ENCODE measurements at places on chromosomes 5 and 9.

GRCh38 chr9:32161209-32161608 lies 223.2 kb upstream of the ACO1 start:
- no peak for DNase-seq

DNA sequence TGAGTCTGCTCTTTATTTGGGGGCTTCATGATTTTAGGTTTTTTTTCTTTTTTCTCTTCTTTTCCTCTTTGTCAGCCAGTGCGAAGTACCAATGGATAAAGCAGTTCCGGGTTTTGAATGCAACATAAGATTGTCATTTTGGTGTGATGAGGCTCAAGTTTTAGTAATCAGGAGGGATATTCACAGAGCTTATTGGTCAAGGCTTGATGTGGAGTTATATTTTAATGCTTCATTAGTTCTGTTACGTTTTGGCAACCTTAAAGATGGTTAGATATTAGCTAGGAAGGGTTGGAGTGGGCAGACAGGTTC lies 1.4 kb downstream of the PIK3R1 start:
- no peak for DNase-seq

- DNase-seq, result no peak
These were observed 36.9 kb downstream of the ACTBL2 start for GRCh38 chr5:57445705-57446037.

DNA sequence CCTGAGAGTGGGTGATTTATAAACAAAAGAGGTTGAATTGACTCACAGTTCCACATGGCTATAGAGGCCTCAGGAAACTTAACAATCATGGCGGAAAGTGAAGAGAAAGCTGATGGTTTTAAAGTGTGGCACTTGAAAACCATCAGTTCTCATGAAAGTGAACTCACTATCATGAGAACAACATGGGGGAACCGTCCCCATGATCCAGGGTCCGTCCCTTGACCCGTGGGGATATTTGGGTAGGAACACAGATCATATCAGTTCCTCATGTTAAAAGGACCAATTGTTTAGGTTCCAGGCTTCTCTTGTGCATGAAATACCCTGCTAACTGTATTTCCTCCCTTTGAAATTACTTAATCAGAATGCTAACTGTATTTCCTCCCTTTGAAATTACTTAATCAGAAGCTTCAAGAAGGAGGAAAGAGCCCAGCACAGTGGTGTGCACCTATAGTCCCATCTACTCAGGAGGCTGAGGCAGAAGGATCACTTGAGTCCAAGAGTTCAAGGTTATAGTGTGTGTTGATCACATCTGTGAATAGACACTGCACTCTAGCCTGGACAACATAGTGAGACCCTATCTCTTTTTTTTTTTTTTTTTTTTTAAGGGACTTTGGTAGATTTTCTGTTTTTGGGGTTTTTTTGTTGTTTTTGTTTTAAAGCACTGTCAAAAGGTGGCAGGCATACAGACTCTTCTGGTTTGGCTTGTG lies 24.8 kb downstream of the TTC1 start:
- no peak for DNase-seq

DNA sequence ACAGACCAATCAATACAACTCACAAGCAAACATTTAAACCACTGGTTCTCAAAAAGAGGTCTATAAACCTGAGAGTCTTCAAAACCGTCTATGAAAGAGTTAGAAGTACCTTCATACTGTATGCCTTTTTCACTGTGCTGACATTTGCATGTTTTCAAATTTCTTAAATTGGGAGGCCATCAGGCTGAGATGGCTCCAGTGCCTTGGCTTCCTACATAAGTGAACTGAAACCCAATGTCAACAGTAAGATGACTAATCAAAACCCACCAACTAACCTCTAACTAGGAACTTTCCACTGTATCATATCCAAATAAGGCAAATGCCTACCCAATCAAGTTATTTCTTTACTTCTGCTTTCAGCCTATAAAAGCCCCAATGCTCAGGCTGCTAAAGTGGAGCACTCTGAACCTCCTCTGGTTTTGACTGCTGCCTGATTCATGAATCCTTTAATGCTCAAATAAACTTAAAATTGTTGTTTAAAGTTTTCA lies 35.1 kb downstream of the FAM13B start:
- no peak for DNase-seq

GRCh38 chr9:23669776-23670175 lies 156.3 kb downstream of the ELAVL2 start:
- no peak for DNase-seq

GRCh38 chr9:6581253-6581652 lies 64.3 kb downstream of the GLDC start:
- no peak for DNase-seq

- DNase-seq, result no peak
These were observed 77.8 kb downstream of the MUSK start for GRCh38 chr9:110746211-110746930.

DNA sequence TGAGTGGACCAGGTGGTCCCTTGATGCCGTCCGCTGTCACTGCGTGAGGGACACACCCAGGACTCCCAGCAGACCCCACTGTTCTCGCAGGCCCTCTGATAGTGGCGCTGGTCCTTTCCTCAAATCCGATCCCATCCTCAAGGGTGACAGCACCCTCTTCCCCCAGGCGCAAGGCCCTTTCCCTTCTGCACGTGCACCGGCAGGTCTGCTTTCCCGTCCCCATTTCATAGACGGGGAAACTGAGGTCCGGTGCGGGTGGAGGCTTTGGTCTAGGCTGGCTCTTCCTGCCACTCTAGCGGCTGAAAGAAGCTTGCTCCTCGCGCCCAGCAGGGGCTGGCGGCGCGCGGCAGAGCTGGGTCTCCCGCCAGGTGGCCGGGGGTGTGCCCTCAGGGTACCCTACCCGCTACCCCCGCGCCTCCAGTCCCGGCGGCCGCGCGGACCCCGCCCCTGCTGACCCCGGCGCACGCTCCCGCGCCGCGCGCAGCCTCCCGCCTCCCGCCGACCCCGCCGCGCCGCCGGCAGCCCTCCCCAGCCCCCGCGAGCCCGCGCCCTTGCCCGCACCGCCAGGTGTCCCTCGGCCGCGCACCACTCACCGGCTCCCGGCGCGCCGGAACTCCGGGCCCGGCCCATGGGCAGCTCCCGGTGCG lies 453 bp downstream of the RASGEF1C start:
- DNase-seq, result no peak

GRCh38 chr5:139543423-139543991 lies 17.6 kb upstream of the UBE2D2 start:
- peak; percentile 22 for DNase-seq

GRCh38 chr5:10695759-10696543 lies 65.1 kb downstream of the DAP start:
- DNase-seq, result no peak

DNA sequence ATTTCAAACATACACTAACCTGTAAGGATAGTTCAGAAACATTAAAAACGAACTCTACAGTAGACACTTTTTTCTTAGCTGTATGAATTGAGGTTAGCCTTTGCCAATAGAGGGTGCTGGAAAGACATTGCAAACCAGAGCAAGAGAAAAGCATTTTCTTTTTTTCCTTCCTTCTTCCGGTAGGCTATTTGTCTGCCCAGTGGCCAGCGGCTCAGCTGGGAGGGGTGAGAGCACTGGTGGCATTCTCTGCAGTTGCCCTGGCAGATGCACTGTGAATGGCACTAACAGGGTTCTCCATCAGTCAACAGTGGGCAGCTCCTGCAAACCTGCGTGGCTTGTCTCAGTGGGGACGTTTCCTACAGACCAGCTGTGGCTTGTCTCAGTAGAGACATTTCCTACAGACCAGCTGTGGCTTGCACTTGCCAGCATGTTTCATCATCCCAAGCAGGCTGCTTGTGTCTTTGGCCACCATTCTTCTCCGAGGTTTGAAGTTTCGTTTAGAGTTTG lies 984.5 kb upstream of the CDH18 start:
- no peak for DNase-seq

GRCh38 chr5:111507276-111507675 lies 5.1 kb downstream of the STARD4 start:
- no peak for DNase-seq

- DNase-seq, result no peak
These were observed 45.1 kb downstream of the SH3GL2 start for GRCh38 chr9:17623965-17624364.

GRCh38 chr5:159944056-159944600 lies 27.8 kb downstream of the ADRA1B start:
- DNase-seq, result no peak

DNA sequence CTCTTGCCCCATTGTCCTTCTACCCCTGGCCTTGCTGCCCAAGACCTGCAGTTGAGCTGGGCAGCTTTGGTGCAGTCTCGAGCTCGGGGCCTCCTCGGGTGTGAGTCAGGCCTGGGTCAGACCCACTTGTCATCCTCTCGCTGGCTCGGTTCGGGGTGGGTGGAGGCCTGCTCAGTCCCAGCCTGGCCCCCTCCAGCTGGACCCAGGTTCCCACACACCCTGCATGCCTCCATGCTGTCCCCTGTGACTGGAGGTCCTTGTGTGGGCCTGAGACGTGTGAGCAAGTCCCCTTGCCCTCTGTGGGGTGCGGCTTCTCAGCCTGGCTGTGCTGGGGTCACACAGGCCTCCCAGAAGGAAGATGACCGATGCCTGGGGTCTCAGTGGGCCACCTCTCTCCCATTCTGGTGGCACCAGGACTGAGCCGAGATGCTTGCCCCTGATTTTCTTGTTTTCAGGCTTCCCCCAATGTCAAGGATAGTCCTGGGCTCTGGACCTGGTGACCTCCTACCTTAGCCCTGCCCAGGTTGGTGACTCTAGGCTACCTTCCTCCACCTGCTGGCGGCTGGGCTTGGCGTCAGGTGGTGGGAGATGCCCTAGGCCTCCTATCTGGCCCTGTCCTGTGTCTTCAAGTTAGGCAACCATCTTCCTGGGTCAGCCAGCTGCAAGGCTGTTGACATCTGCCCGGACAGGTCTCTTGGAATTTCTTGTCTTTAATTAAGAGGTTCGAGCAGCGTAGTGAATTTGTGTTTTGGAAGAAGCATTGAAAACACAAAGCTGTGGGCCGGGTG lies 15.1 kb downstream of the WNK2 start:
- no peak for DNase-seq

DNA sequence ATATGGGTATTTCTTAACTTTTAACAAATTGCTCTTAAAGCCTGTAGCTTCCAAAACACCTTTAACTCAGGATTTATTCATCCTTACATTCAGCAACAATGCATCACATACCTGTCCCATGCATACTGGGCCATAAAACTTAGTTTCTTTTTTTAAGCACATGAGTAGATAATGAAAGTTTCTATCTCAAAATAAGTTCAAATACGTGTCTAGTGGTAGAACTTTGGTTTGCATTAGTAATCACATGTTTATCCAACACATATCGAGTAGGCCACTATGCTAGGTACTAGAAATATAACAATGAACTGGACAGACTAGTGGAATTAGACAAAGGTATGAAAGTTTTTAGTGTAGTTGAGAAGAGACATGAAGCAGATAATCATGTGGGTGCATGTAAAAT lies 99.6 kb downstream of the DOCK2 start:
- DNase-seq, result no peak

GRCh38 chr5:63686938-63687337 lies 275.3 kb downstream of the HTR1A start:
- no peak for DNase-seq

DNA sequence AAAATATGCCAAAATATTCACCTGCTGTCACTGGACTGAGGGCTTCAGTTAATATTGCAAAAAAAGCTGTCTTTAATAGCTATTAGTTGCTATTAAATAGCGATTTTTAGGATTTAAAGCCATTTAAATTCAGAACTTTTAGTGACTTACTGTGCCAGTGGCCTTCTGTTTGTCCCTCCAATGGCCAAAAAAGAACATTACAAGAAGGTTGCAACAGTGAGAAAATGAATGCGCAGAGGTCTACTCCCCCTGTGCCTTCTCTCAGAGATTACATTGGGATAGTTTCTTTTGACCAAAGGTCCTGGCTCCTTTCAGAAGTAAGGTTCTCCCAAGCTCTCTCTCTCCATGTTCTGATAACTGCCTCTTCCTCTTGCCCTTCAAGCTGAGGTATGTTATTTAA lies 930.3 kb upstream of the ARRDC3 start:
- DNase-seq, result no peak

- no peak for DNase-seq
These were observed 73.8 kb downstream of the TRIO start for GRCh38 chr5:14216902-14217301.

DNA sequence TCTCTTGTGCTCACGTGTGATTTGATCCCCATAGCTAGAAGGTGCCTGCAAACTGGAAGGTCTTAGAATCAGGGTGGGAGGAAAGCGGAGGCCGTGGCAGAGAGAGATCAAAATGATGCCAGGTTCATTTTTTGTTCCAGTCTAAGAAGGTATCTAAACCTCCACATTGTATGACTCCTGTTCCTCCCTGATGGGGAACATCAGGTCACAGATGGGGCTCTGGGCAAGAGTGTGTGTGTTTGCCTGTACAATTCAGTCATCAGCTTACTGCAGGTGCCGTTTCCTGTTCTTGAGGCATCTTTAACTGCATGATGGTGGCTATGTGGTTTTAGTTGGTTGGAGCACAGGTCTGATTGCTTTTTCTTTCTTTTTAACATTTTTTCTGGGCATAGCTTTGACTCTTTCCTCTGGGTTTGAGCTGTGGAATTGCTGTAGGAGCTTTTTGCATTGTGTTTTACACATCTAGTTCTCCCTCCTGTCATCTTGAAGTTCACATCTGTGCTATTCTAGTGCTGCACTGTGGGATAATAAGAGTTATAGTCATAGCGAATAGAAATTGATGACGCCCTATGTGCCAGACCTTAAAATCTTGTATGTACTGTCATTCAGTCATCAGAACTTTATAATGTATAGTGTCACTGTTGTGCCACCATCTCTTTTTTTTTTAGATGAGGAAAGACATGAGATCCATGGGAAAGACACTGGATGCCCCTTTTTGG lies 30.8 kb downstream of the ARHGAP26 start:
- DNase-seq, result no peak

DNA sequence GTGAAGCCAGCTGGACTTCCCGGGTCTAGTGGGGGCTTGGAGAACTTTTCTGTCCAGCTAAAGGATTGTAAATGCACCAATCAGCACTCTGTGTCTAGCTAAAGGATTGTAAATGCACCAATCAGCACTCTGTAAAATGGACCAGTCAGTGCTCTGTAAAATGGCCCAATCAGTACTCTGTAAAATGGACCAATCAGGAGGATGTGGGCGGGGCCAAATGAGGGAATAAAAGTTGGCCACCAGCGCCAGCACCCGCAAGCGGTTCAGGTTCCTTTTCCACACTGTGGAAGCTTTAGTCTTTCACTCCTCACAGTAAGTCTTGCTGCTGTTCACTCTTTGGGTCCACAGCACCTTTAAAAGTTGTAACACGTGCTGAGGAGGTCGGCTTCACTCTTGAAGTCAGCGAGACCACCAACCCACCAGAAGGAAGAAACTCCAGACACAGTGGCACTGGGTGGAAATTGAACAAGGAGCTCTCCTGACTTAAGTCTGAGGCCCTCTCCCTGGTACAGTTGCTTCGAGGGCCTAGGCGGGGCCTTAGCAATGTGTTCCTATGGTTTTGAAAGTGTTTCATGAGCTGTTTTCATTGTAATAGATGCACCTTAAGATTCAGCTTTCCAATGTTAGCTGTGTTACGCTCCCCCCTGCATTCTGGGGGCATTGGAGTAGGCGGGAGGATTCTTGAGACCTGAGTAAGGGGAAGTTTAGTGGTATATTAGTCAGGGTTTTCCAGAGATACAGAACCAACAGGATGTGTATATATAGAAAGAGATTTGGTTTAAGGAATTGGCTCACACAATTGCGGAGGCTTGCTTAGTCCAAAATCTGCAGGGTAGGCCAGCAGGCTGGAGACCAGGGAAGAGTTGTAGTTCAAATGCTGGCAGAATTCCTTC lies 21.5 kb upstream of the MYO10 start:
- DNase-seq, result no peak
